ENCODE measurements at places on chromosomes 6 and 20. TPM values are rescaled to one million over a fixed set of nuclear protein-coding genes. Genes with fewer than 3 reads are reported as not detected.

DNA sequence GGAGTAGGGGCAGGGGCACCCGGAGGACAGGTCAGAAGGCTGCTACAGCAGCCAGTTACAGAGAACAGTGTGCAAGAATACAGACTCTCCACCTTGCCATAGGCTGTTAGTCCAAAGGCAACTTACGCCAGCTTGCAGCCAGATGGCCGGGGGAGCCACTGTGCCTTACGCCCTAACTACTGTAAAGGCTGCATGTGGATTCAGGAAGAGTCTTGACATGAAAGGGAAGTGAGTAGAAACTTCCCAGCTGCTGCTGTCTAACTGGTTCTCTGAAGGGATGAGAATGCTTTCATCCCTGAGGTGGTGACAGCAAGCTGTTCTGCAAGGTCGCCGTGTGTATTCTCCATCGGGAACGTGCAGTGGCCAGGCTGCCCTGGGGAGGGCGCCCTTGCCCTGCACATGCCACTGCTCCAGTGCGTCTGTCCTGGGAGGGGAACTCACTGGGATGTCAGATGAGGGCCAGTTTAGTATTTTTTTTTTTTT is 46.1 kb downstream of the LYRM4 start:
- peak; percentile 78 for DNase-seq

GRCh38 chr20:8766868-8767390 is 302.0 kb upstream of the PLCB4 start:
- DNase-seq: no peak

- no peak for DNase-seq
These were observed 591.8 kb downstream of the TFAP2B start for GRCh38 chr6:51410453-51410852.

- DNase-seq: no peak
These were observed 176.0 kb upstream of the NT5E start for GRCh38 chr6:85273870-85274269.

- no peak for DNase-seq
These were observed 3.2 kb upstream of the IRF4 start for GRCh38 chr6:388202-388903.

GRCh38 chr6:51349857-51350256 is 531.2 kb downstream of the TFAP2B start:
- no peak for DNase-seq

GRCh38 chr6:159042826-159043181 is 2.0 kb downstream of the TAGAP start:
- DNase-seq: no peak

DNA sequence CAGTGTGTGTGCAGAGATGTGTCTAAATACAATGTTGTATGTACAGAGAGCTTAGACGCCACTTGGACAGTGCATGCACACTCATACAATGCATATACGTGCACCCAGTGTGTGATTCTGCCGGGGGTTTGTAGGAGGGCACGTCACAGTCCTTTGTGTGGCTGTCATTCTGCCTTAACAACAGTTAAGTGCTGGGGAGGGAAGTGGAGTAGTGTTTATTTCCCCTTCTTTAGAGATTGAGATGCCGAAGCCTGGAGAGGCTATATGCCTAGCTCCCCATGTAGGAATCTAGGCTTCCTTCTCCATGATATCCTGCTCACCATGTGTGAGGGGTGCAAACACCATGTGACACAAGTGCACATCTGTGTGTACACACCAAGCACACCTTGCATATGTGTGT is 38.2 kb downstream of the MDFI start:
- no peak for DNase-seq

DNA sequence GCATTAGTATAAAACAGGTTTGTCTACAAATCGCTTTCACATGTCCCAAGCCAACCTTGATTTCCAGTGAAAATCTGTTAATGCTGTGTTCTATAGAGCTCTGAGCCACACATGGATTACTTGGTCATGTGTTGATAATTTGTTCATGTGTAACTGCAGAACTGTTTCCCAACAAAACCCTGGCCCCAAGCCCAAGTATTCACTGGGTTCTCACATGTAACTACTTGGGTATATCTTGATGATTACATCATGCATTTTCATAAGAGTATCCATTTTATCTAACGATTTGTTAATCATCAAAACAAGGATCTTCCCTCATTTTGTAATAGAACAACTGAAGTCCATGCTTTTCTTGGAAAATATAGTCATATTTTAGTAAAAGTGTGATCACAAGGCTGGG is 657.6 kb downstream of the PRKN start:
- DNase-seq: no peak

DNA sequence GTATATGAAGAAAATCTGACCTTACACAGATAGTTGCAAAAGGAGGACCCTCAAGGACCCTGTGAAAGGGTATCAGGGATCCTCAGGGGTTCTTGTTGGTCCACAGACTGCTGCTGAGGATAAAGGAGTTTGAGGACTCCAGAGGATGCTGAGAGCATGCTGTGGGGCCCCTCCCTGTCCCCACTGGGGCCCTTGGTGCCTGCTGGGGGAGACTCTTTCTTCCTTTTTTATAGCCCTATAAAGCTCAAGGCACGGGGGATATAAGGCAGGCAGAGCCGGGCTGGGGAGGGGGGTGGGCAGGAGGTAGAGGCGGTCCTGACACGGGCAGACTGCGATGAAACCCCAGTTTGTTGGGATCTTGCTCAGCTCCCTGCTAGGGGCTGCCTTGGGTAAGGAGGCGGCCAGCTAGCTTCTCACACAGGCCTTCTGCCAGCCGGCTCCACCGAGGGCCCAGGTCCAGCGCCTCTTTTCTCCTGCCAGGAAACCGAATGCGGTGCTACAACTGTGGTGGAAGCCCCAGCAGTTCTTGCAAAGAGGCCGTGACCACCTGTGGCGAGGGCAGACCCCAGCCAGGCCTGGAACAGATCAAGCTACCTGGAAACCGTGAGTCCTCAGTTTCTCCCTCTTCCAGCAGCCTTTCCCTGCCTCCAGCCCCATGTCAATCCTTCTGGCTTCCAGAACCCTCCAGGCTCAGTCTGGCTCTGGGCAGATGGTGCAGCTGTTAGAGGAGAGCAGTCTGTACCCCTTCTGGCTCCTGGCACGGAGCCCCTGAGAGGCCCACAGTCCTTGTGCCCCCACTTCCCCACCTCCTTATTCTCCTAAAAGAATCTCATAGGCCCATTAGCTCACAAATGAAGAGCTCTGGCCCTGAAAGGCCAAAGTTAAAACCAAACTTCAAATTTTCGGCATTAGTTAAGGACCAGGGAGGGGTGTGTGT is at the start of gene LY6G6D:
Gene LY6G6D, plus strand, starts transcription at position 327 of the 937 bp plus-strand sequence. Its CDS starts 8 bp downstream, at position 335.
- peak; percentile 28 for DNase-seq

DNA sequence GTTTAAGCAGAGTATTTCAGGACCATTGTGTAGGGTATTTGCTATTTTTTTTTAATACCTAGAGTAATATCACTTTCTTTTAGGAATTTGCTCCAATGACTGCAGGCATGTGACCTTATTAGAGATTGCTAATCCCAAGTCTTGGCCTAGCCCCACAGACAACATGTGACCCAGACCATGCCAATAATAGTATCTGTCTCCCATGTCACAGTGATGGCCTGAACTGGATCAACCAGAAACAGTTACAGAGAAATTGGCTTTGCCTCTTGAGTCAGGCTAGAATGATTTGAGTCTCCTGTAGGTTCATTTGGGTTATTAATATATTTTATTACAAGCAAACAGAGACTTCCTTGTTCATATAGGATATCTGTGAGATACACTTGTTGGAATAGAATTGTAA is 116.8 kb downstream of the DNAH8 start:
- DNase-seq: no peak

DNA sequence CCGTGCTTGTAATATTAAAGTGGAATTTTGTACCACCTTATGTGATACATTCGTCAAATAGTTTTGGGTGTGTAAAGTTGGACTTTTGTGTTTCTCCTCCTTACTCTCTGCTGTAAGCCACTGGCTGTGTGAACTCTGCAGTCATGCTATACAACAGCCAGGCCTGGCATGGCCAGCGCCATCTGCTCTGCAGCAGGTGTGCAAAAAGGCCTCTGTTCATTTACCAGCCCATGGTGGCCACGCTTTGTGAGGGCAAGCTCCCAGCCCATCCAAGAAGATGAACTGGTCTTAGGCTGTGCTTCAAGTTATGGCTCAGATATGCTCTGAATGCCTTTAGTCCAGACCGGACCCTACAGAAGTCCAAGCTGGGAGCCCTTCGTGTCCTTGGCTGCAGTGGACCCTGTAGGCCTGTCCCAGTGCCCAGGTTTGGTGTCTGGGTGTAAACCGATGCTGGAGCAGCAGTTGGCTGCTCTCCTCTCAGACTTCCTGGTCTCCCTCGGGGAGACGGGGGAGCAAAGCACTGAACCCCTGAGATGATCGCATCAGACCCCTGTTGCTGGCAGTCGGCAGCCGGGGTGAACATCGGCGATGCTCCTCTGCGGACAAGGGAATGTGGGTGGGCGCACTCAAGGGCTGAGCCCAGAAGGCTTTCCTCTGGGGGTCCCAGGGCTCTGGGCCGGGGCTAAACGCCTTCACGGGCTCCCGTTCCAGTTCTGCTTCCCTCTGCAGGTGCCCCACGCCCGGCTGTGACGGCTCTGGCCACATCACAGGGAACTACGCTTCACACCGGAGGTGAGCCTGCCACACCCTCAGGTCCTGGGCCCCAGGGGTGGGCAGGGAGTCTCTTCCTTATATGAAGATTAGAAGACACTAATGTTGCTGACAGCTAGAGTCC is 28.6 kb upstream of the PCMTD2 start:
- no peak for DNase-seq

DNA sequence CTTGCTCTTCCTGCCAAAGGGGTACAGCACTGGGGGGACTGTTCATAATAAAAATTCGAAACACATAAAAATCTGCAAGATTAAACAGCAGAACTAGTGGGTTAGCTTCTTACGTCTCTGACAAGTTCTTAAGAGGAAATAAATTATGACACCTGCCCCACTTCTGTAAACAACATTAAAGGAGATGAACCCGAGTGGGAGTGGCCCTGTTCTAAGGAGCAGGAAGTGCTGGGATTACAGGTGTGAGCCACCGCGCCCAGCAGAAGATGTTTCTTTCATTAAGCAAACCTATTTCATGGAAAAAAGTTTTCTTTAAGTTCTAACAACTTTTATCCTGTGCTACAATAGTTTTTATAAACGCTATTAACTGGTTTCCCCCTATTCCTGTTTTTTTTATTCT is 24.6 kb downstream of the USP45 start:
- no peak for DNase-seq

DNA sequence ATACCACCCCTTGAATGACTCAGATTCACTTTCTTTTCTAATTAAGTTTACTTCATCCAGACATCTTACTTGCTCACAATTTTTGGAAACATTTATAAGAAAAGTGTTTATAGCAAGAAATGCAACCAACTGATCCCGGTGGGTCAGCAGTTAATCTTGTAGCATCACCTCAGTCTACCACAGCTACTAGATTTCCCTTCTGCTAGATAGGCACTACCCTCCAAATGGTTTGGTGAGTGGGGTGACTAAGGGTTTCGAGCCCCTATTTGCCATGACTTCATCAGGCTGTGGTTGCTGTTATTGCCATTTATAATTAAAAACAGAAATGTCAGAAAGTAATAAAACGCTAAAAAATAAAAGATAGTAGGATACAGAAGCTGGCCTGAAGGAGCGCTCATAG is 930.1 kb upstream of the GJE1 start:
- DNase-seq: no peak

GRCh38 chr20:25643716-25644115 is 19.9 kb upstream of the NANP start:
- no peak for DNase-seq

- DNase-seq: no peak
These were observed 29.2 kb downstream of the JAG1 start for GRCh38 chr20:10644458-10645204.

GRCh38 chr6:158321960-158322359 is 9.7 kb downstream of the TULP4 start:
- DNase-seq: no peak

DNA sequence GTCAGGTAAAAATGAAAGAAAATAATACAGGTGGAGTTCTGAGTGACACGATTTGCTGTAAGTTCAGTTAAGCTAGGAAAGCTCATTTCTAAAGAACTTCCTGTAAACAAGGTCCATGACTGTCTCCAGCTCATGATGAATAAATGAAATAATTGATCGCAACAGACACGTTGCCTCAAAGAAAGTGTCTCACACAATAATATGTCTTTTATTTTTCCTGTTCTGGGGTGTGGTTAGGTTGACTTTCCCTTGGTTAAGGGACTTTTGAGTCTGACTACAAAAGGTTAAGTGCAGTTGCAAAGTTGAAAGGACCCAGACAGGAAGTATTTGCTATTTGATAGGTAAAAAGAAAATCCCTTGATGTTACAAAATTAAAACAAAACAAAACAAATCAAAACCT is 304.2 kb upstream of the PRDM1 start:
- DNase-seq: no peak

DNA sequence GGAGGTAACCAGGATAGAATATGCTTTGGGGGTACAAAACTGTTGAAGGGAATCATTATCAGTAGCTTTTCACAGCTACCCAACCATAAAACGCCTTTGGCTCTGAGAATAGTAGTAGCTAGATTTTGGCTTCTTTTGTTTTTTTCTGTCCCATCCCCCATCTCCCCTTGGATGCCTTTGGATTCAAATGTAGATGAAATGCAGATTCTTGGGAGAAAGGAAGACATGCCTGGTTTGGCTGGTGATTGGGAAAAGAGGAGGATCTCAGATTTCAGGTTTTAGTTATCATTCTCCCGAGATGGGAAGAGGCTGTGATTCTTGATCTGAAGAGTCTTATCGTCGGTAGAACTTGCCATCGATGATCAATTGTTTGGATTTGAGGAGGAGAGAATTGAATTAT is 3.5 kb upstream of the CDYL start:
- no peak for DNase-seq

GRCh38 chr6:159919011-159919511 is 28.3 kb downstream of the MAS1 start:
- DNase-seq: no peak

GRCh38 chr6:37078814-37079213 is 73.4 kb downstream of the FGD2 start:
- no peak for DNase-seq

Gene SIM1
- total RNA-seq: not detected

Gene POPDC3
- not detected for total RNA-seq

Gene TSBP1
- total RNA-seq: not detected

Gene EYS
- not detected for total RNA-seq

Gene SOX18
- total RNA-seq: 11.3 TPM

Gene SLC22A3
- total RNA-seq: 2.6 TPM

Gene APOM
- 5.1 TPM for total RNA-seq

Gene ZC3H12D
- 0.81 TPM for total RNA-seq

Gene DLL1
- total RNA-seq: 6.6 TPM

Gene SNAP25
- total RNA-seq: 1.1 TPM

Gene BMP7
- 113 TPM for total RNA-seq

Gene TRIM15
- not detected for total RNA-seq

Gene DEFB112
- not detected for total RNA-seq

Gene EPPIN
- 2.2 TPM for total RNA-seq

Gene FGD2
- total RNA-seq: 25.8 TPM

Gene SLC16A10
- 18.7 TPM for total RNA-seq

Gene BCAS1
- total RNA-seq: 0.11 TPM

Gene HLA-DQB2
- not detected for total RNA-seq

Gene AGPAT1
- total RNA-seq: 69.2 TPM

Gene SYCP2L
- total RNA-seq: 4.5 TPM

Data from thyroid gland (tissue), 4 donors.